ENCODE measurements at places on chromosomes 5 and 9. TPM values are rescaled to one million over a fixed set of nuclear protein-coding genes. Genes with fewer than 3 reads are reported as not detected.

DNA sequence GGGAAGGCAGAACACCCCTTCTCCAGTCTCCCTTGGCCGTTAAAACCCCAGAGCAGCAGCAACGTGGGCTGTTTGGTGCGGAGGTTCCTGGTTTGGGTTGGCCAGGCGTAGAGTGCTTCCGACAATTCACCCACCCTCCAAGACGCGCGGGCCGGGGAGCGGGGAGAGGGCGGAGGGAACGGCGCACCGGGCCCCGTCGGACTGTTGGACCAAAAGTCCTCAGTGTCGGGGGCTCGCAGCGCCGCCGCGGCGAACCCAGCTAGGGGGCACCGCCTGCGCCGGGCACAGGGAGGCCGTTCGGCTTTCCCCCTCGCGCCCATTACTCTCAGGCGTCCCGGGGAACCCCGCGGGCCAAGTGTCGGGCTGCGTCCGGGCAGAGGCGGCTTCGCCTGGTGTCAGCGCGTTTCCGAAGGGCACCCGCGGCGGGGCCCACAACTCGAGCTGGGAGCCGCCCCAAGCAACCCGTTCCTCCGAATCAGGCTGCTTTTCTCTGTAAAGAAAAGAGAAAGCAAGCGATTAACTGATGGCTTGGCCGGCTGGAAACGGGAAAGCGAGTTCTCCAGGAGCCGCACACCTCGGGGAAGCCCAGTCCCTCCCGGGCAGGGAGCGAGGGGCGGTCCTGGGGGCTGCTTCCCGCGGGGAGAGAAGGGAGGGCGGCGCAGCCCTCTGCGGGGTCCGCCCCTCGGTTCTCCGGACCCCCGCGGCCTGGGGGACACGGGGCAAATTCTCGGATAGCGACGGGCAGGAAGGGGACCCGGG lies 145.5 kb downstream of the ERCC6L2 start:
- no peak for DNase-seq

The FAM221B gene
- not detected for total RNA-seq

The ZNF366 gene
- not detected for total RNA-seq

The ROR2 gene
- 1.5 TPM for total RNA-seq

GRCh38 chr5:31806561-31806960 lies 167.6 kb downstream of the PDZD2 start:
- no peak for DNase-seq

GRCh38 chr5:59445741-59446140 lies 447.8 kb downstream of the PDE4D start:
- DNase-seq: no peak

GRCh38 chr5:68367287-68367686 lies 151.7 kb downstream of the PIK3R1 start:
- no peak for DNase-seq

DNA sequence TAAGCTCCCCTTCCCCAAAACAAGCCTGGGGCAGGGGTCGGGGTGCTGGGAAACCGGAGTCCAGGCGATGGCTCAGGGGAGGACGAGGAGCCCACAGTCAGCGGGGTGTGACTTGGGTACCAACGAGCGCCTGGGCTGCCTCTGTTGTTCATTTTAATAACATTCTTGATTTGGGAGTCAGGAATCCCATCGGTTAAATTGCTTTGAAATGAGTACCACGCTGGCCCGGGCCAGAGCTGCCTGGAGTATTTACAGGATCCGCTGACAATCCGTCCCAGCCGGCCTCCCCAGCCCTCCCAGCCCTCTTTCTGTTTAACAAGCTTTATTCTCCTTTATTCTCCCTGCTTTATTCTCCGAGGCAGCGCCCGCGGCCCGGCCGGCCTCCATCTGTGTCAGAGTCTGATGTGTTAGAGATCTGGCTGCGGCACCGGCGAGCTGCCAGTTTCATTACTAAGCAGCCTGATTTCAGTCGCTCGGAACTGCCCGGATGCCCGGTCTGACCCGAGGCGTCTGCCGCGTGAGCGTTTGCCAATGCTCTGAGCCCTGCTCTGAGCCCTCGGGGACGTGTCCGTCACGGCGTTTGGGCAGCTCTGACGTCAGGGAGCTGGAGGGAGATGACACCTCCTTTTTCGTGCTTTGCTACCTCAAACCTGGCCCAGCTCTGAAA lies 16.5 kb upstream of the QRFP start:
- peak; percentile 78 for DNase-seq

The IFNA2 gene
- total RNA-seq: not detected

The PRSS3 gene
- total RNA-seq: not detected

DNA sequence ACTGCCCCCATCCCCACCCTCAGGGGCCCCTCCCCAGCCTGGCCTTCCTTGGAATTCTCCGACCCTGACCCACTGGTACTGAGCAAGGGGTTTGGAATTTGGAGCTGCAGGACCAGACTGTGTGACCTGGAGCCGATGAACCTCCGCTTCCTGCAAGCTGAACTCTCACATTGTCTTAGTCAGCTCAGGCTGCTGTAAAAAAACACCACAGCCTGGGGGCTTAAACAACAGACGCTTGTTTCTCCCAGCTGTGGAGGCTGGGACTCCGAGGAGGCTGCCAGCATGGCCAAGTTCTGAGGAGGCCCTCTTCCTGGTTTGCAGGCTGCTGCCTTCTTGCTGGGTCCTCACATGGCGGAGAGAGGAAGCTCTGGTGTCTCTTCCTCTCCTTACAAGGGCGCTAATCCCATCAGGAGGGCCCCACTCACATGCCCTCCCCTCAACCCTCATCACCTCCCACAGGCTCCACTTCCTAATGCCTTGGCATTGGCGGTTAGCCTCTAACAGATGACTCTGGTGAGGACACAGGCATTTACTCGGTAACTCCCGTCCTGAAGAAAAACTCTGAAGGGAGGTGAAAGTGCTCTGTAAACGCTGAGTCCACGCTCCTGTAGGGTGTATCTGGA lies 42.4 kb downstream of the C5orf15 start:
- DNase-seq: no peak

The TLX3 gene
- not detected for total RNA-seq

- no peak for DNase-seq
Observed at GRCh38 chr5:161311146-161311708, 235.3 kb downstream of the GABRB2 start.

- no peak for DNase-seq
Observed at GRCh38 chr5:149456597-149457392, 77.7 kb upstream of the IL17B start.

The INSYN2B gene
- 3.1 TPM for total RNA-seq

The SHROOM1 gene
- 9.0 TPM for total RNA-seq
